ENCODE measurements at places on chromosomes 5 and 9.
A peak's percentile ranks its signal among the peaks of the same experiment; 100 is the strongest.

- DNase-seq: no peak
Observed at GRCh38 chr5:104494083-104494482, 931.5 kb upstream of the NUDT12 start.

DNA sequence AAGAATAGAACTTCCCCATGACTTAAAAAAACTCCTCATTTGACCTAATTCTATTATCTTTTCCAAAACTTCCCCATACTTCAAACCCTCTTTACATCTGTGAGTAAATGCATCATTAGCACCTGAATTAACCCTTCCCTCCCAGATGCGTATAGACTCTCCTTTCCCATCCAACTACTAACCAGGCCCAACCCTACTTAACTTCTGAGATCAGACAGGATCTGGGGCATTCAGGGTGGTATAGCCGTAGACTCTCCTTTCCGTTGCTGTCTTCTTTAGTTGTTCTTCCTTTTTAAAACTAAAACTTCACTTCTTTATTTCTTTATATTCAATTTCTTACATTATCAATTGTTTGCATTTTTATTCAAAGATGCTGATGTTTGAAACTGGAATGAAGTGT is 165.2 kb downstream of the SLCO4C1 start:
- DNase-seq: no peak

GRCh38 chr5:146860213-146860893 is 18.2 kb downstream of the PPP2R2B start:
- DNase-seq: no peak

GRCh38 chr5:1348986-1349245 is 4.0 kb upstream of the CLPTM1L start:
- DNase-seq: no peak

GRCh38 chr9:133945314-133945975 is 46.7 kb downstream of the VAV2 start:
- no peak for DNase-seq

DNA sequence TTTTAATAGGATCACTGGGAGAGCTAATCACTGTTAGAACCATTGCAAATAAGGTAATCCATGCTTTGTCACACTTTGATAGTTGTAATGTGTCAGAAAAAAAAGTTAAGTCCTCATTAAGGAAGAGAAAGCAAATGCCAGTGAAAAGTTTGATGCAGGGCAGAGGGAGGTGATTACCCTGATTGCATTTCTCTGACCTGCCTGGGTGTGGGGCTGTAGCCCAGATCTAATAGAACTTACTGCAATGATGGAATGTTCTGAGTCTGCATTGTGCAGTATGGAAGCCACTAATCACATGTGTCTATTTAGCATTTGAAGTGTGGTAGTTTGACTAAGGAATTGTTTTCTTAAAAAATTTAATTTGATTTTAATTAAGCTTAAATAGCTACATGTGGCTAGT is 202.7 kb downstream of the ATP10B start:
- no peak for DNase-seq

DNA sequence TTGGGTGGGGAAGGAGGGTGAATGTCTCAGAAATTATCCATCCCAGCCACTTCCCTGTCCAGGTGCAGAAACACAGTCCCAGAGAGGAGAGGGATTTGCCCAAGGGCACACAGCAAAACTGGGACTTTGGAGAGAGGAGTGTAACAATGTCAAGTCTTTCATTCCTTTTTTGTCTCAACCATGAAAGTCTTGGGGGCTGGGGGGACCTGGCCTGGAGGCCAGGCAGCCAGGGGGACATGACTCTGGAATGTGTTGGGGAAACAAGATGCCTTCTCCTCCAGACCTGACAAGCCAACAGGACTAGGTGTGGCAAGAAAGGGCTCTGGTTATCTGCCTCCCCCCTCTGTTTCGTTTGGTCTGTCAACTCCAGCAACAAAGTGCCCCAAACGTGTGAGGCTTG is 13.9 kb upstream of the HAND1 start:
- no peak for DNase-seq

DNA sequence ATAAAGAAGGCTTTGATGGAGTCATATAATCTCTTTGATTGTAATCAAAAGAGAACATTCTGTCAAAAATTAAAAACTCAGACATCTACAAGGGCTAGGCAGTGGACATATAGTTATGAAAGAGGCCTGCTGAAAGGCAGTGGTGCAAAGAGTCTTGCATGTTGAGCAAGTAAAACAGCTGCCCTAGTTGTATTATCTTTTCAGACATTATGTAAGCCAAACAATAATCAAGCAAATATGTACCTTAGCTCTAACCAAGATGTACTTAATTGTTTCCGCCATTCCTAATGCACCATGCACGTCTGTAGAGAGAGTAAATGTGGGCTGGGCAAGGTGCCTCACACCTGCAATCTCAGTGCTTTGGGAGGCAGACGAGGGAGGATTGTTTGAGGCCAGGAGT is 14.3 kb downstream of the GAPT start:
- DNase-seq: no peak

- no peak for DNase-seq
Observed at GRCh38 chr9:86990290-86990689, 43.0 kb upstream of the GAS1 start.

GRCh38 chr9:82934949-82935348 is 128.0 kb downstream of the RASEF start:
- peak; percentile 10 for DNase-seq

Data from AG04450 (cell line).